DMS79 treated with DMSO at 0.1 percent for 48 hours (cell line): ENCODE measurements at places on chromosomes 6 and 20.
A peak's percentile ranks its signal among the peaks of the same experiment; 100 is the strongest.

- no peak for DNase-seq
These were observed 16.3 kb downstream of the STX7 start for GRCh38 chr6:132496519-132497180.

GRCh38 chr6:29982097-29982496 is 39.8 kb downstream of the HLA-A start:
- no peak for DNase-seq

DNA sequence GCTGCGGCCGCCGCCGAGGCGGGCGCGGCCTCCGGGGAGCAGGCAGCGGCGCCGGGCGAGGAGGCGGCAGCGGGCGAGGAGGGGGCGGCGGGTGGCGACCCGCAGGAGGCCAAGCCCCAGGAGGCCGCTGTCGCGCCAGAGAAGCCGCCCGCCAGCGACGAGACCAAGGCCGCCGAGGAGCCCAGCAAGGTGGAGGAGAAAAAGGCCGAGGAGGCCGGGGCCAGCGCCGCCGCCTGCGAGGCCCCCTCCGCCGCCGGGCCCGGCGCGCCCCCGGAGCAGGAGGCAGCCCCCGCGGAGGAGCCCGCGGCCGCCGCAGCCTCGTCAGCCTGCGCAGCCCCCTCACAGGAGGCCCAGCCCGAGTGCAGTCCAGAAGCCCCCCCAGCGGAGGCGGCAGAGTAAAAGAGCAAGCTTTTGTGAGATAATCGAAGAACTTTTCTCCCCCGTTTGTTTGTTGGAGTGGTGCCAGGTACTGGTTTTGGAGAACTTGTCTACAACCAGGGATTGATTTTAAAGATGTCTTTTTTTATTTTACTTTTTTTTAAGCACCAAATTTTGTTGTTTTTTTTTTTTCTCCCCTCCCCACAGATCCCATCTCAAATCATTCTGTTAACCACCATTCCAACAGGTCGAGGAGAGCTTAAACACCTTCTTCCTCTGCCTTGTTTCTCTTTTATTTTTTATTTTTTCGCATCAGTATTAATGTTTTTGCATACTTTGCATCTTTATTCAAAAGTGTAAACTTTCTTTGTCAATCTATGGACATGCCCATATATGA is 3.2 kb downstream of the MARCKS start:
- DNase-seq, result peak; percentile 52

GRCh38 chr6:157595768-157596167 is 214.8 kb downstream of the ZDHHC14 start:
- no peak for DNase-seq

GRCh38 chr6:139871803-139872510 is 497.5 kb upstream of the CITED2 start:
- no peak for DNase-seq

GRCh38 chr6:21227486-21227885 is 366.1 kb upstream of the SOX4 start:
- DNase-seq, result no peak

- DNase-seq, result no peak
These were observed 57.8 kb upstream of the PLCB4 start for GRCh38 chr20:9011121-9011520.

DNA sequence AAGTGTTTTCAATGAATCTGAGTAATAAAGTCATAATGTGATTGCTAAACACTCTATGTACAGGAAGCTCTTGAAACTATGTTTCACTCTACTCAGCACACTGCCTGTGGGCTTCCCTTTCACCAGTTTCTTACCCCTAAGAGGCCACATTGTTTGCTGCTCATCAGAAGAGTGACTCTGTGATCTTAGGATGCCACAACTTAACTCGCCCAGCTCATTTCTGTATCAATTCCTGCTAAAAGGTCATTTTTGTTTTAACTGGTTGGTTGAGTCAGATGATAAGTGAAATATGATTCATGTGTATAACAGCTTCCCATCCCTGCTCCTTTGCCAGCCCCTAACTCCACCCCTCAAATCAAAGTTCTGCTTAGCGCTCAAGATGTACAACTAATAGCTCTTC is 9.8 kb upstream of the NDUFAF4 start:
- DNase-seq, result no peak

DNA sequence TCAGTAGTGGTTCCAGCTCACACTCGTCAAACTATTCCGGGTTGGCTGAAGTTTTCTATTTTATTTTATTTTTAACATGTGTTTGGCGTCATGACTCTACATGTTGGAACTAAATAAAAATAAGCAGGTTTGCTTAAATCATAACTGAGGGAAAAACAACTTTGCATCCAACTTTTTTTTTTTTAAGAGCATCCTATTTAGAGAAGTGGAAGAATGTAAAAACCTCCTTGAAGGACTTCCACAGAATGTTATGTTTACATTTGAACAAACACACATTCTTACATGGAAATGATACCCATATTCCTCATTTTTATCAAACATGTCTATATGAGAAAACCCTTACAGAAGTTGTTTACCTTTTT is 659 bp downstream of the PRDM1 start:
- DNase-seq, result no peak

GRCh38 chr6:34144581-34145160 is 1.2 kb downstream of the GRM4 start:
- DNase-seq, result no peak

DNA sequence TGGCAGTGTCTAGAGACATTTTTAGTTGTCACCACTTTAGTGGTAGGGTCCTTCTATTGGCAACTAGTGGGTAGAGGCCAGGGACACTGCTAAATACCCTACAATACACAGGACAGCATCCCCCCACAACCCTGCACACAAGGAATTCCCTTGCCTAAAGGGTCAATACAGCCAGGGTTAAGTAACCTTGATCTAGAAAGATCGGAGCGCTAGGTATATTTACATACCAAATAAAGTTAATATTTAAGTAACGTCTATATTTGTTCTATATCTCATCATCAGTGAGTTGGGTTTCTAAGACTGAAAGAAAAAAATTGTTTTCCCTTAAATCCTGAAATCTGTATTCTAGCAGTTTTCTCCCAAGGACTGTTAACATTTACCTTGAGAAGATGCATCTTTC is 16.1 kb downstream of the BFSP1 start:
- DNase-seq, result no peak

DNA sequence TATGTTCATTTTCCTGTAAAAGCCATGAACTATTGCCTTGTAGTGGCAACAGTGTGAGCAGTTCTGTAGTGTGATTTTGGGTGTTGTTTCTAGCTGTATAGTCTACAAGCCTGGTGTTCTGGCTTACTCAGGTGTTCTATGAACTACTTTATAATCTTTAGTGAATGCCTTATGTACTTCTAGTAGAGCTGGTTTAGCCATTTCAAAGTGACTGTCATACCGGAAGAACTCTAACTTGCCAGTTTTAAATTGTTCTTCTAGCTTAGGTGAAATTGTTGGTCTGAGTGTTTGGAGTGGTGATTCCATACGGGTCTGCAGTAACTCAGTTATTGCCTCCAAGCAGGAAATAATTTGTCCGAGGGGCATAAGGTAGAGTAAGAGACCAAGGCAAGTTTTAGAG is 150.2 kb upstream of the ZNF184 start:
- DNase-seq, result no peak

DNA sequence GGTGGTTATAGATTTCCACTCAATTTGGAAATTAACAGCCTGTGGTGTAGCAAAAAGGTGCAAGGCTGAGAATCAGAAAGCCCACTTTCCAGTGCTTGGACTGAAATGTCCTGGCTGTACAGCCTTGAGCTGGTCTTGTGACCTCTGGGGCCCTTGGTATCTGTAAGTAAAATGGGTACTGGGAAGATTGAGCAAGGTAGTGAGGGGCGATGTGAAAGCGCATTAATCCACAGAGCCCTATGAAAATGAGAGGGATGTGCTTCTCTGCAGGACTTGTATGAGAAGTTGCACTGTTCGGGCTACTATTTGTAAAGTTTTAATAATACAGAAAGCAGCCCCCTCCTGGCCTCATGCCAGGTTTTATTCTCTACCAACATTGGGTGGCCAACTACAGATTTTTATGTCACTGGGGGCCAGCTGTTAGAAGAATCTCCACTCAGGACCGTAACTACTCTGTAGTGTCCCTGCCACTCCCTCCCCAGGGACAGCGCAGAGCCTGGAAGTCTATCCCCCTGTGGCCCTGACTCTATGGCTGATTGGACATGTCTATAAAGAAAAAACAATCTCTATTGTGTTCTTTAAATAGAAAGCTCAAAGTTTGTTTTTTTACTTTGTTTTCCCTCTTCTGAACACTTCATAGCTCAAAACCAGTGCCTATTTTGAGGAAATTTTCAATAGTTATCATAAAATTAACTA is 254.7 kb upstream of the TAB2 start:
- no peak for DNase-seq

GRCh38 chr6:16837217-16837972 is 76.1 kb upstream of the ATXN1 start:
- no peak for DNase-seq

DNA sequence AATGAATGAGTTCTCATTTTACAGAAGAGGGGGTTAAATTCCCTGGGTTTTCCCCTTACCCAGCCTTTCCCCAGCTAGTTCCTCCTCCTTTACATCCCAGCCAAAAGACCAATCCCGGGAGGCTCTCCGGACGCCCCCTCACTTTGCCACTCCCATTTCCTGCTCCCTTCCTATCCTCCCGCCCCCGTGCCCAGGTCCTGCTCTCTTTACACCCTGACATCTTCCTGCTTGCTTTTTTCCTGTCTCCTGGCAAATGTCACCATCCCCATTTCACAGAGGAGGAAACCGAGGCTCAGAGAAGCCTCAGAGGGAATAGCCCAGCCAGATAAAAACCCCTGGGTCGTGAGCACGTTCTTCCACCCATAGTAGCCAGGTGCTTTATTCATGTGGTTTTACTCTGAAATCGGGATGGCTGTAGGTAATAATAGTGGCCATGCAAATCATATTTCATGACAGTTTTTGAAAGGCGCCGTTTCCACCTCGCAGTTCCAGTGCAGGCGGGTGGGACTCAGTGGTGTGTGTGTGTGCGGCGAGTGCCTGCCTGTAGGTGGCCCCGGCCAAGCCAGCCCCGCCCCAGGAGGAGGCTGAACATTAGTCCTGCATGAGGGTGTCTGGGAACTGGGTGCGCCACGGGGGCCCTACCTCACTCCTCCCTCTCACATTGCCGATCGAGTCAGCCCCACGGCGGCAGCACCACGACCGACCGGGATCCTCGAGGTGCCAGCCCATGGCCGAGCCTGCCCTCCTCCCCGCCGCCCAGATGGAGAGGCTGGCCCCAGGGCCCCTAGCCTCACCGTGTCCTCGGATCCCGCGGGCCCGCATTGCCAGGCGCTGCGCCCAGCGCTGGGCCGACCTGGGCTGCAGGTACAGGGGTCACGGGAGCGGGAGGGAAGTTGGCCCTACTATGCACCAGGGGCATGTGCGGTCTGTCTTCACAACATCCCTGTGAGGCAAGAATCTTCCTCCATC is at the start of gene ARHGAP40:
ARHGAP40 (plus strand) TSS at position 594 of the 969 bp plus-strand sequence.
- DNase-seq, result no peak

DNA sequence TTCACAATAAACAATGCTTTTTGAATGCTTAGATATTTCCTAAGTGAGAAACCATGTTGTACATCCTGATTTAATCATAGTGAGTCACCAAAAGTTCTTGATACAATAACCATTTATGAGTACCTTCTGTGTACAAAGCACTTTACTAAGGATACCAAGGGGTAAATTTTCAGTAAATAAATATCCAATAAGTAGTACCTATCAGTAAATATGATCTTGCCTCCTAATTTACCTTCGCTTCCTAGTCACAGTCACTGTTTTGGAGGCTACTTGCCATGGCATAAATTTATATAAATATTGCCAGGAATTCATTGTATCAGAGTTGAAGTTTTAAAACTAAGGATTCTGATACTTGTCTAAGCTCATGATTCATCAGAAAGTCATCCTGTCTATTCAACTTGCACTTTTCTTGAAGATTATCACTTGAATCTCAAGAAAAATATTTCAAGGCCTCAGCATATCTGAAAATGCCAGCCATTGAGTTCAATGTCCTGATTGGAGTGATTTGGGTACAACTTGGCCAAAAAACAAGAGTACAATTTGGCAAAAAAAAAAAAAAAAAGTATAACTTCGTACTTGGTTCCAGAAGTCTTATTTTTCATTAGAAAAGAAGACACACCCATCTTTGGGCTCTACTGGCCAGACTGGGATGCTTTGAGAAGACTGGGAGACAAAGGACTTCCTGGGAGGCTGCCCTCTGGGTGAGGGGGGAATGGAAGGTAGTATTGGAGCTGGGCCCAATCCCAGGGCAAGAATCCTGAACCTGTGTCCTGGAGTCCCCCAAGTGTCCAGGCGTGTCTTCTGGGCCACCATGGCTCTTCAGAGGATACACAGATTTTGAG is 32.8 kb downstream of the RAB22A start:
- DNase-seq, result no peak

GRCh38 chr20:53768329-53768728 is 174.7 kb upstream of the ZNF217 start:
- DNase-seq, result no peak

DNA sequence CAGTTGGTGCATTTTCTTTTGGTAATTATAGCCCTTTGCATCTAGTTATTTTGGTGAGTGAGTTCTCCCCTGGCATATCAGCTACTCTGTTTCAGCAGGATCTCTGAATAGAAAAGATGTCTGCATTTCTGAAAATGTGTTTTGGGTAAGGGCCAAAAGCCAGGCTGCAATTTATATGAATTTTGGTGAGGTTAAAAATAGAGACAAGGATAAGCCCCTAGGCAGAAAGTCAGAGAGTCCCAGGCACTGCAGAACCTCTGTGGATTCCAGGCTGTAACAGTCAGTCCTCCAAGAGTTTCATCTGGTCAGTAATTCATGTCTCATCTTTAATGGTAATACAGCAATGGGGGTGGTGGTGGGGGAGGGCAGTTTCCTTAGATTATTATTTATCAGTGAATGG is 53.0 kb downstream of the HDGFL1 start:
- DNase-seq, result no peak

DNA sequence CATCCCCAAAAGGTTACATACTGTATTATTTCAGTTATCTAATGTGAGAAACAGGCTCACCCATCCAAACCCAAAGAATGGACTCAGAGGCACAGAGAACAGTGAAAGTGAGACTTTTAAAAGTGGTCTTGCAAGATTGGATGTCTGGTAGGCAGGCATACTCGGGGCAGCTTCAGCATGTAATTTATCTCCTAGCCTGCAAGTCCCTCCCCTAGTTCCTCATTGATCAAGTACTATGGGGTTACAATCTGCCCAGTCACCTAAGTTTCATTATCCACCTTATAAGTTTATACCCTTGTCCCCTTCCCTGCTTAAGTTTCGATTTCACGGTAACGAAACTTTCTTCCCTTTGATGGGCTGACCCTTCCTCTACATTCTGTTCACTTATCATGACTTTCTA is 20.8 kb upstream of the ZNF451 start:
- DNase-seq, result no peak

DNA sequence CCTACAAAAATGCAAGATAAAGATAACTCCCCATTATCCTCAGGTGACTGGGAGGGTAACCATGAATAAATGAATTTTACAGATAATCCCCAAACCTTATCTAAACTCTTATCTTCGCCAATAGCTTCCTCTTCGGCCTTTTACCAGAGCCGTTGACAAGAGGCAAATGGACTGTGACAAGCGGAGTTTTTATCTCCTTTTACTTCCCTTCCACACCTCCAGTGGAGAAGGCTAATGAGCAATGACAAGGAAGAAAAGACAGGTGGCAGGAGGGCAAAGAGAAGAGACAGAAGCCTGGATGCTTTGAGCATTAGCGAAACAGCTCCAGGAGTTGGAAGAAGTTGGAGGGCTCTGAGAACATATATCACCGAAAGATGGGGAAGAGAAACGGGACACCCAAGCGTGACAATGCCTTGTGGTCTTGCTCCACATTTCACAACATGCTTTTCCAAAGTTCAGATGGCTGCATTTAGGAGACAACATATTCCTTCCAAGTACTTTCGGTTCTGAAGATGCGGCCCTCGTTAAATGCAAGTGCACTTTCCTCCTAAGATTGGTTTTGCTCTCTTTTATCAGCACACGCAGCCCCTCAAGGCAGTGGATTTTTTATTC is 69.2 kb downstream of the PRDM1 start:
- no peak for DNase-seq
